ENCODE measurements at places on chromosomes 4 and X.

- no peak for DNase-seq
Observed at GRCh38 chr4:72494156-72494555, 74.9 kb downstream of the ADAMTS3 start.

DNA sequence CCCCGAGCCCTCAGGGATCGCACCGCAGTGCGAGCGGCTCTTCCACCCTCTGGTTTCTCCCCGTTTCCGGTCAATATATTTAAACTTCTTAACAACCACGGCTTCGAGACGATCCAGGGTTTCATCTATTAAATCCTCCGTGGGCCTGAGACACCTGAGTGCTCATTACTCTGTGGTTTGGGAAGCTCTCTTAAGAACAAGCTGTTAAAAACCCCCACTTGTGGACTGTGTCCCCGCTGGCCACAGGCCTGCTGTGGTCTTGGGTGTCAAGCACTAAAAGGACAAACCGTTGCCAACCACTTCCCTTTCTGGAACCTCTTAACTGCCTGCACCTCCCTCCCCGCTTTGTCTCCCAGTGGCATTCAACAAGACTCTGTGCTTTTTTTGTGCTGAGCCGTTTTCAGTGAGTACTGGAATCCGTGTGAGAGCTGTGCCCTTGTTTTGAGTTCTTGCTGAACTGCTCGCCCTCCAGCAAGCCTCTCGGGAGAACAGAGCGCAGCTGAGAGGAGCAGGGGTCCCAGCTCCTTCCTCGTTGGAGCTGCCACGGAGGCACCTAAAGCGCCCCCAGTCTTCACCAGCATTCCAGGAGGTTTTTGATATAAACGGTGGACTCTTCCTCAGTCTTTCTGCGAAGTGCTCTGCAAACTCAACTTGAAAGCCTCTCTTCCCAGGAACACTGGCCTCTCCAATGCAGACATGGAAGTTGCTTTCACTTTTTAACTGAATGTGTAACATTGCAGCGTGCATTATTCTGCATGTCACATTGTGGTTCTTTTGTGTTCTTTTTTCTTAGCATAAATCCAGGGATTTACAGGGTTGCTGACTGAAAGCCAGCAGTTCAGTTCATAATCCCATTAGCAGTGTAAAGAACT, 691 bp upstream of the IGFBP7 start:
- DNase-seq = no peak

GRCh38 chr4:4981427-4981826, 37.8 kb downstream of the CYTL1 start:
- no peak for DNase-seq

DNA sequence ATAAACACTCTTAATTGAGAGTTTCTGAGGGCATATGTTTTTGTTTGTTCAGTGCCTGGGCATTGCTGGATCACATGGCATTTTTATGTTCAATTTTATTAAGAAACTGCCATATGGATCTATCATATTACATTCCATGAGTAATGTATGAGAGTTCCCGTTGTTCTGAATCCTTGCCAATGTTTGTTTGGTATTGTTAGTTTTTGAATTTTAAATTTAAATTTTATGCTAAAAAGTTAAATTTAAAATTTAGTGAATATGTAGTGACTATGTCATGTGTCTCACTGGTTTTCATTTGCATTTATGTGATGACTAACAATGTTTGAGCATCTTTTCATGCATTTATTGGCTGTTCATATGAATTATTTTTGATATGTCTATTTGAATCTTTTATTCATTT, 54.8 kb upstream of the GEMIN8 start:
- no peak for DNase-seq

- DNase-seq = no peak
Observed at GRCh38 chrX:64093761-64094160, 111.7 kb downstream of the AMER1 start.

DNA sequence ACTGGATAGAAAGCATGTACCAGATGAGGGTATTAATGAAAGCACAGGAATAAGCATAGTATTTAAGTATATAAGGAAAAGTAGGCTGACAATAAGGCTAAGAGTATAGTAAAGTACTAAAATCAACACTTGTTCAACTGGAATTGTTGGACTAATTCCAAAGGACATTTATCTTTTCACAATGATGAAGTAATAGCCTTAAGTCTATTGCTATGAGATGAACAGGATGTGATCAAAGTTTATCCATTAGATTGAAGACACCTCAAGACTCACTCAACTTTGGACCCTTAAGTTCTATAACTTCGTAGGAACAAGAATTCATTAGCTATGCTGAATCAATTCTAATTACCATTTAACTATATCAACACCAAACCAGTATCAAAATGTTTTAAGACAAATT, 7.6 kb downstream of the MAD2L1 start:
- no peak for DNase-seq

DNA sequence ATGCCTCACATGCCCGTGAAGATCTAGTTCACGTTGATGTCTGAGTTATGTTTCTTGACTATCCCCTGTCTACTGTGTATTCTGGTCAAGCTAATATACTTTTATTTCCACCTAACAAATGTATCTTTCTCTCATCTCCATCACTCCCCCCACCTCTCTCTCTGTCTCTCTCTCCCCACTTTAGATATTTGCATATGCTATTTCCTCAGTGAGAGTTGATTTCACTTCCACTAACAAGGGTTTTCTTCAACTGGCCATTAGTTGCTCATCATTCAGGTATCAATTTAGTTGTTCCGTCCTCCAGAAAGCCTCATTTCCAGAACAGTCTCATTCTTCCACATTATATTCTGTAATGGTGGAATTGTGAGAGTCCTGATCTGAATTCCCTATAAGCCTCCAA, 1777.8 kb upstream of the TENM3 start:
- DNase-seq = no peak

- no peak for DNase-seq
Observed at GRCh38 chr4:22689428-22689827, 3.3 kb upstream of the GBA3 start.

GRCh38 chr4:147714575-147715401, 17.1 kb upstream of the ARHGAP10 start:
- no peak for DNase-seq

DNA sequence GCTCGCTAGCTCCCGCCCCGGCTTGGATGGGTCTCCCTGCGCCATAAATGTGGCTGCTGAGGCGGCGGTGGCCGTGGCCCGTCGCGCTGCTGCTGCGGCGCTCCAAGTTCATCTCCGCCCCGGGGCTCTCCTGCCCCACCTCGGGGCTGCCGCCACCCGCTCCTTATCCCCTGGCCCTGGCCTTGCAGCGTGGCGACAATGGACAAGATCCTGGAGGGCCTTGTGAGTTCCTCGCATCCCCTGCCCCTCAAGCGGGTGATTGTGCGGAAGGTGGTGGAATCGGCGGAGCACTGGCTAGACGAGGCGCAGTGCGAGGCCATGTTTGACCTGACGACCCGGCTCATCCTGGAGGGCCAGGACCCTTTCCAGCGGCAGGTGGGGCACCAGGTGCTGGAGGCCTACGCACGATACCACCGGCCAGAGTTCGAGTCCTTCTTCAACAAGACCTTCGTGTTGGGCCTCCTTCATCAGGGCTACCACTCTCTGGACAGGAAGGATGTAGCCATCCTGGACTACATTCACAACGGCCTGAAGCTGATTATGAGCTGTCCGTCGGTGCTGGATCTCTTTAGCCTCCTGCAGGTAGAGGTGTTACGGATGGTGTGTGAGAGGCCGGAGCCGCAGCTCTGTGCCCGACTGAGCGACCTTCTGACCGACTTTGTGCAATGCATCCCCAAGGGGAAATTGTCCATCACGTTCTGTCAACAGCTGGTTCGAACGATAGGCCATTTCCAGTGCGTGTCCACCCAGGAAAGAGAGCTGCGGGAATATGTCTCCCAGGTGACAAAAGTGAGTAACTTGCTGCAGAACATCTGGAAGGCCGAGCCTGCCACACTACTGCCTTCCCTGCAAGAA, 763 bp downstream of the USP38 start:
- DNase-seq = no peak

GRCh38 chrX:132749406-132749805, 209.0 kb downstream of the HS6ST2 start:
- no peak for DNase-seq

GRCh38 chr4:53579826-53580225, 11.5 kb downstream of the LNX1 start:
- DNase-seq = no peak

GRCh38 chr4:34170946-34171345, 2073.4 kb downstream of the ARAP2 start:
- no peak for DNase-seq

- DNase-seq = no peak
Observed at GRCh38 chrX:13055486-13055885, 11.1 kb upstream of the FAM9C start.

DNA sequence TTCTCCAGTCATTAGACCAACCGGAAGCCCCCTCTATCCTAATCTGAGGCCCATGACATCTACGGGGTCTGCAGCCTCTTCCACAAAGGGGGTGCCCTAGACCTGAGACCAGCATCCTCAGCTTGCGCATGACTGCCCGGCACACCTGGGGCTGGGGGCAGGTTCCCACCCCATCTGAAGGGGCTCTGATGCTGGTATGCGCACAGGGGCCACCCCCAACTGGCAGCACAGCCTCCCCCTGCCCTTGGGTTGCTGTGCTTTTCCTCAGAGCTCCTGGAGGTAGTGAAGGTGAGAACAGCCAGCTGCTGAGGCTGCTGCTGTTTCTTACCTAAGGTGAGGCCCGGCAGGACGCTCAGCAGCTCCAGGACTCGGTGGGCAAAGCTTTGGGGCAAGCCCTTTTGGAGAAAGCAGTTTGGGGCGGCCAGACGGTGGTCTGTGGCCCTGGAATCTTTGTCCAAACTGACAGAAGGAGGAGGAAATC, 18.9 kb upstream of the CPLX1 start:
- DNase-seq = no peak

GRCh38 chr4:137819964-137820383, 287.7 kb upstream of the PCDH18 start:
- DNase-seq = peak; percentile 12

DNA sequence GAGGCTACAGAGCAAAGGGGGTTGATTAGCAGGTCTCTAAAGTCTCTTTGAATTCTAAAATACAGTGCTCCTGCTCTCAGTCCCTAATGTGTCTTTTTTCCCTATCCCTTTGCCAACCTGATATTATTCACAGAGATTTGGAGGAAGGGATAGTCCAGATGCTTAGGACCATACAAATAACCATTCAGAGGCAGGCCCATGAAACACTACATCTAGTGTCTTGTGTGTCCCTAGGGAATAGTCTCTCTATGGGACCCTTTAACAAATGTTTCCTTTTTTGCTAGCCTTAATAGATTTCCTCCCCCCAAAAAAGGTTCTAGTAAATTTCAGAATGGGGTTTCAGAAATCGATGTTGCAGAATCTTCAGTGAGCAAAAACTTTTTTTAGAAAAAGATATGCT, 1.7 kb downstream of the NR0B1 start:
- DNase-seq = no peak

GRCh38 chr4:63029380-63029779, 1379.9 kb downstream of the TECRL start:
- DNase-seq = no peak

DNA sequence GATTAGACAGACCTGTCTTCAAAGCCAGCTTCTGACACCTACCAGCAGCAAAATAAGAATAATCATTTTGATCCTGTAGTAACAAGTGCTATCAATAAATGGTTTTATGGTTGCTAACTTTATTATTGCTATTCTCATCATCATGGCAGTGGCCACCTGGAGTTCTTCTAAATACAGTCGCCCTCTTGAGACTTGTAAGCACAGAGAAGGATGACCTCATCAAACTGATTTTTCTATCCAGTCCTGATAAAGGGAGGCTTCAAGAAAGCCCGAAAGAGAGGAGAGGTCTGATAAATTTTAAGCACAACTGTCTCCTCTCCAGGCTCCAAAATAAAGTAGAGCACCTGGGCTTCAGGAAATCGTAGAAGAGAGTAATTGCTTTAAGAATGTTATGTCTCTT, 286.4 kb downstream of the USP46 start:
- no peak for DNase-seq

- DNase-seq = no peak
Observed at GRCh38 chr4:78058591-78059523, 1.7 kb downstream of the FRAS1 start.

DNA sequence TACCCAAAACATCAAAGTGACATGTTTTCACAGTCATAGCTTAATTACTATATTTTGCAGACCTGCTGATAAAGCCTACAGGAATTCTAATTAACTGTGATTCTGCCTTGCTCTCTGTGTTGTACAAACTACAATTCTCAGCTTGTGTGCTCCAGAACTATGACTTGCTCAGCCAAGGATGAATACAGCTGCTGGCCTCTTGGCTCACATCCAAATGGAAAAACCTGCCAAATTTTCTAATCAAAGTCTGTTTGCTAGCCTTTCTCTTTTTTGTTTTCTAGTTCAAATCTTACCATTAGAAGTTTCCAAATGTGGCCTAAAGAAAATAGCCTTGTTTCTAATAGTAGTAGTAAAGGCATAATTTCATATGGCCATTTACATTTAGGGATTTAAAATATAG, 1176.8 kb downstream of the FAM133A start:
- no peak for DNase-seq

DNA sequence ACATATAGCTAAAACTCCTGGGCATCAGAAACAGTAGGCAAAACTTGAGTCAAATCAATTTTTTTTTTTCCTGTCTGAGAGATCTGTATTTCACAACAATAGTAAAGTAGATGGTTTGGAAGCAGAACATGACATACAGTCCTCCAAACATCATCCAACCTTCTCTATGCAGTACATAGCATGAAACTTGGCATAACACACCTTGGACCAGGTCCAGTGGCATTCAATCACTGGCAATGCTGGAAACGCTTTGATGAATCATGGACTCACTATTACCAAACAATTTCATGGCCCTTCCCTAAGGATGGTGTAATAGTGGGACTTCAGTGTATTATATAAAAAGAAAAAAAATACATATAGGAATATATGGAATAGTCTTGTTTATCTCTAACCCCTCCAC, 154.6 kb downstream of the FMR1NB start:
- no peak for DNase-seq

DNA sequence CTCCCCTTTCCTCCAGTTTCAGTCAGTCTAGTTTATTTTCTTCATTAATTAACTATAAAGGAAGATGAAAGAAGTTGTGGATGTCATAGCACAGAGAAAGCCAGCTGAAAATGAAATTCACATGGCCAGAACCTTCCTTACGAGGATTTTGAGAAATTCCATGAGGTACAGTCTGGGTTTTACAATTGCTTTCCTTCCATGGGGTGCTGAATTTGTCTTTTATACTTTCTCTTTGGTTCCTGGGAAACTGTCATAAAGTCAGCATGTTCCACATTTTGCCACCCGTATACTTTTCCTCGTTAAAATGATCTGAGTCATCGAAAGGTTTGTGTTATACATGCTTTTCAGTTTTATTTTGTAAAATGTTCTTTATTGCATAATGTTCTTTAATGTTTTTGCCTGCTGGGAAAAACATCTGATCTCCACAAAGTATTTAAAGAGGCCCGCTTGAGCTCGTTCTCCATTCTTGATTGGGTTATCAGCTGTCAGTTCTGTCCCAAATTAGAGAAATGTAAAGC, 78.1 kb upstream of the CLDN34 start:
- no peak for DNase-seq

GRCh38 chr4:48503233-48504025, 13.4 kb downstream of the ZAR1 start:
- DNase-seq = no peak

DNA sequence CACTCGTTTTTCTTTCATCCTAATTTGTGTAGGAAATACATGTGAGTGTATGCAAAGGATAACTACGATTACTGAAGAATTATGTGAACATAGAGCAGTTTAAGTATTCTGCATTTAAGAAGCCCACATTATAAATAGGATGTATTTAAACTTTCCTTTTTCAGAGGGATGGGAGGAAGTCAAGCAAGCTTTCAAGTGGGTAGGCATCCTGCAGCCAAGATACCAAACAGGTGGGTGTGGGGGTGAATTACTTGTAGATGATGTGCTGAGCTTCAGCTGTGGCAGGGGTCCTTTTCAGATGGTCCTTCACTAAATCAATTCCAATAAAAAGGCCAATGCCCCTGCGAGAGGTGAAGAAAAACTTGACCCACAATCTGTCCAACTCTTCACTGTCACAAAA, 16.3 kb downstream of the ETNPPL start:
- DNase-seq = no peak

Measured in NCI-H1048 (cell line).